Lower lobe of right lung (tissue), 2 donors: ENCODE measurements at places on chromosomes 4 and X. TPM values are rescaled to one million over a fixed set of nuclear protein-coding genes. Genes with fewer than 3 reads are reported as not detected.
A peak's percentile ranks its signal among the peaks of the same experiment; 100 is the strongest.

BEX1 gene
- 1.2 TPM for total RNA-seq

PCDH10 gene
- 0.71 TPM for total RNA-seq

NEXMIF gene
- 0.74 TPM for total RNA-seq

INTU gene
- 11.1 TPM for total RNA-seq

RTL5 gene
- 9.9 TPM for total RNA-seq

MAP9 gene
- total RNA-seq = 14.7 TPM

ADH1A gene
- 3.0 TPM for total RNA-seq

NWD2 gene
- total RNA-seq = not detected

SH2D1A gene
- total RNA-seq = 1.0 TPM

CT45A6 gene
- not detected for total RNA-seq

MAGEA9B gene
- not detected for total RNA-seq

ACOX3 gene
- 30.4 TPM for total RNA-seq

UFSP2 gene
- total RNA-seq = 30.0 TPM

MTNR1A gene
- not detected for total RNA-seq

MTTP gene
- total RNA-seq = 0.15 TPM

DNA sequence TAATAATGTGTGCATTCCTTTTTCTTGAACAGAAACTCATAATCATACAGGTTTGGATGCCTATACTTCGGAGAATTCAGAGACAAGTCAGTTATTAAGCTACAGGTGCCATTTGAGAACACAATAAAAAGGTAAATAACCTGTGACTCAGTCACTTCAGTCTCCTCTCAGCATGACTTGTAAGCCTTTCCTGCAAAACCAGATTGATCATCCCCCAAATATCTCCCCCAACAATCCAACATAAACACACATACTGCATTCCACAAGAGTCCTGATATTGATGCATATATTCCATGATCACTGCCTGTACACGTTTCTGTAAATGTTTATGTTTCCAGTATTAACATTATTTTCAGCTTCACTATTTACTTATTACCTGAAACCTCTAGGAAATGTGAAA lies 110.8 kb downstream of the PWWP3B start:
- DNase-seq = no peak

DNA sequence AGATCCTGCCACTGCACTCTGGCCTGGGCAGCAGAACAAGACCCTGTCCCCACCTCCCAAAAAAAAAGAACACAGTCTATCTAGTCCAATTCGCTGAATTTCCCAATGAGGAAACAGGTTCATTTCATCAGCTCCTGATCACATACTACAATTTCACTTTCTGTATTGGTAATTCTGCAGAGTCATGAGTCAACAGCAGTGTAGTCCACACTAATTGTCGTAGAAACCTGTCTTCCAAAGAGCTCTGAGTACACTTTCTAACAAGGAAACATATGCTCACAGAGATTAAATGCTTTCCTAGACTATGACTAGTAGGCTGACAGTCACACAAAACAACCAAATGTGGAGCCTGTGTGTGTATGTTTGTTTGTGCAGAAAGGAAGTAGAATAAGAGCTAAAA lies 91.9 kb downstream of the GPC4 start:
- no peak for DNase-seq

DNA sequence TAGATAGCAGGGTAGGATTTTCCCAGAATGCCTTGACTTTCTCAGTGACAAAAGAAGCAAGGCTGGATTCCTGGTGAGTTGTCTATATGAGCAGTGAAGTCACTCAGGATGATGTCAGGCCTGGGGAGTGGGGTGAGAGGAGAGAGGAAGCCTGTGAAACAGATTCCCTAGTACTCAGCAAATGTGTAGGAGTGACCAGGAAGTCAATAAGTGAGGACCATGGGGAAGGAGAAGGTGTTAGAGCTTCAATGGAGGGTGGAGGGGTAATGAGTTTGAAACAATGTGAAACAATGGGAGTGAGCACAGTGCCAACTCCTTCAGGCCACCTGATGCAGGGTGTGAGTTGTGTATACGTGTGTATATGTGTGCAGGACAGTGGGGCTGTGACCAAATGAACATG lies 2.4 kb upstream of the SLC9A6 start:
- DNase-seq = no peak

GRCh38 chr4:166301266-166301665 lies 428.2 kb downstream of the TLL1 start:
- DNase-seq = no peak

GRCh38 chr4:95204873-95205272 lies 343.9 kb downstream of the UNC5C start:
- DNase-seq = no peak

DNA sequence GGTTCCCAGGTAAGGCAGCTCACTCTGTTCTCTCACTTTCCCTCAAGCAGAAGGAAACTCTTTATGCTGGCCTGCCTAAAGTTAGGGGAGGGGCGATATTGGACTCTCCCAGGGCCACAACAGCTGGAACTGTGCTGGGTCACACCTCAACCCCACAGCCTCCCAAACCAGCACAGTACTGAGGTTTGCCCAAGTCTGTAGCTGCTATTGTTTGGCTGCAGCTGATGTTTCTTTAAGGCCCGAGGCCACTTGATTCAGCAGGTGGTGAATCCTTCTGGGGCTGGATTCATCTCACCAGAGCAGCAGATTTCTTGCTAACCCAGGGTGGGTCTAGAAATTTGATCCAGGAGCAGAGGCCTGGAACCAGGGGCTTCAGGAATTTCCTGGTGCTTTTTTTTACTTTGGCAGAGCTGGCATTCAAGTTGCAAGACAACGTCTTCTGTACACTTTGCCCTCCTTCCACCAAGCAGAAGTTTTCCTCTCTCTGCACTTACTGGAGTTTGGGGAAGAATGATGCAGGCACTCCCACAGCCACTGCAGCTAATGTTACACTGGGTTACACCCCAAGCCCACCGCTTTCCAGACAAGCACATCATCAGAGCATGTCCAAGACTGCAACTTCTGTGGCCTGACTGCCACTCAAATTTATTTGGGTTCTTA lies 544.7 kb upstream of the NDST4 start:
- DNase-seq = no peak

DNA sequence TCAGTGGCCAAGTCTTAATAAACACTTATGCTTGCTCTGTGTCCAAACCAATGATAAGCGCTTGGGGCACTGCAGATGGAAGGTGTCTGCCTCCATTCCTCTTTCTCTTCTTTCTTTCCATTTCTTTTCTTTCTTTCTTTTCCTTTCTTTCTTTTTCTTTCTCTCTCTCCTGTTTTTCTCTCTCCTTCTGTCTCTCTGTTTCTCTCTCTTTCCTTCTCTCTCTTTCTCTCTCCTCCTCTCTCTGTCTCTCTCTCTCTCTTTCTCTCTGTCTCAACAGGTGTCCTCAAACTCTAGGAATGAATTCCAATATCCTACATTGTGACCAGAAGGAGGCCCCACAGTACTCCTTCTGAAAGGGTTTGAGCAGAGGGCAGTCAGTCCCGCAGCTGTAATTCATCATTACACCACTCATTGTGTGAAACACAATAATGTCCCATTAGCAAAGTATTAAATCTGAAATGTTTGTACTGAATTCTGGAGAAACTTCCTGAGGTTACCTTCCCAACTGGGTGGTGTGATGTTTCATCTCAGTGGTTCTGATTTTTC lies 66.5 kb upstream of the PAGE1 start:
- no peak for DNase-seq

- no peak for DNase-seq
Observed at GRCh38 chrX:9659571-9660195, 106.0 kb downstream of the GPR143 start.

GRCh38 chrX:15854080-15854655 lies 445 bp downstream of the AP1S2 start:
- DNase-seq = peak; percentile 65

- no peak for DNase-seq
Observed at GRCh38 chr4:80615099-80615498, 279.6 kb downstream of the CFAP299 start.

- DNase-seq = no peak
Observed at GRCh38 chrX:41241962-41242361, 92.0 kb upstream of the DDX3X start.

DNA sequence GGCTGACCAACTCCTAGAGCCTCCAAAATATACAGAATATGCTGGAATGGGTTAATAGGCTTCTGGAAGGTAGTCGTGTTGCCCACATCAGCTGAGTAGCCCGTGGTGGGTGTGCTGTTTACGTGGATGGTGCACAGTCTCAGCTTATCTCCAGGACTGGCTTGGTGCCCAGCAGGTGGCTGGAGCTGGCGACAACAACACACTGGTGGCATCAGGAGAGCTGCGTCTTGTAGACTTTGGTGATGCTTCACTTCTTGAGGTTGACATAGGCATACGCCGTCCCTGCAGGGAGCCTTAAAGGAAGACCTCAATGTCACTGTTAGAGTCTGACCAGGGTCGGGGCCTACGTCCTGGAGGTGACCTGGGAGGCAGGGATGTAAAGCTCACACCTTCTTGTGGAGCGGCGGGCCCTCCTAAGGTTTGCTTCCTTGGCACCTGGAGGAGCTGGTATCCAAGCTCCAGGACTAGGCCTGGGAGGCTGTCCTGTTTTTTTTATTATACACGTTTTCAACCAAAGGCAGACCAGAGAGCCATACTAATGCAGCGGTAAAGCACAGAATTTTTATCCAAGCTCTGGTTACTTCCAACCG lies 26.5 kb upstream of the RBMX start:
- DNase-seq = no peak

DNA sequence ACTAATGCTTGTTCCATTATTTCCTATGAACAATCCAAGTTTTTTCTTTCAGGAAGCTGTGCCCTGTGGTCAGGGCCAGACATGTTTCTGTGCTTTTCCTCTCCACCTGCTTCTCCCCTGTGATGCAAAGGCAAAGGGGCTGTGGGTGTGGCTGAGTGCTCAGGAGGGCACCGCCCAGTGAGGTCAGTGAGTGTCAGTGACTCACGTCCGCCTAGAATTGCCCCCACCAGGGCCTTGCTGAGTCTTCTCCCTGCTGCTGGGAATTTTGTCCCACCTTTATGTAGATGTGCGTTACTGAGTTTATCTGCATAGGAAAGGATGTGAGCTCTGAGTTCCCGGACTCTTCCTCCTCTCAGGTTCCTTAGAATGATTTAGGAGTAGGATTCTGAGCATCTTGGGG lies 283.2 kb downstream of the DCHS2 start:
- no peak for DNase-seq

DNA sequence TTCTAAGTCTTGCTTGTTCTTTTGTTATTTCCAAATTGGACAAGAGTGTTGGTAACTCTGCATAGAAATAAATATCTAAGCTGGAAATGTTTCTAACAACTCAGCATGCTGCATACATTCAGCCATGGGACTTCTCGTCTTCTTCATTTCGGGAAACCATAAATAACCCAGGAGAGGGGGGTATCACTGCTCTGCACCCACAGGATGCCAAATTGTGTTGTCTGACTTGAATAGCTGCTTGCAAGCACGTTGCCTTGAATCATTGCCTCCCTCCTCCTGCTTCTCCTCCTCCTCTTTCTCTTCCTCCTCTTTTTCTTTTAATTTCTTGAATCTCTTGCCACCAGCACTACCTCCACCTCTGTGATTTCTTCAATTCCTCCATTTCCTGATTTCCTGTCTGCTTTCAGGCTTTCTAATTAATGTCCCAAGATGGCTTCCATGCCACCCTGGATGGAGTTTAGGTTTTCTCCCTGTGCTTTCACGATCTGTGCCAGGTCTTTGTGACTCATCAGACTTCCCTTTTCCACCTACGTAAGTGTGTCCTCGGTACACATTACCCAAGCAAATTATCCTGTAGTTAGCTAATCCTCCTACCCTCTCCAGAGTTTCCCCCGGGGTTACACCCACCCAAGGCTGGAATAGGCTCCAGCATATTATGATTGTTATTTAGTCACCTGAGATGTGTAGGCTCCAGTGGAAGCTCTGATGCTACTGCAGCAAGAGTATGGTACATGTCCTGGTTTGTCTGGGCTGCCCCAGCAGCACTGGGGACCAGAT lies 122.6 kb upstream of the VCX3B start:
- DNase-seq = no peak

DNA sequence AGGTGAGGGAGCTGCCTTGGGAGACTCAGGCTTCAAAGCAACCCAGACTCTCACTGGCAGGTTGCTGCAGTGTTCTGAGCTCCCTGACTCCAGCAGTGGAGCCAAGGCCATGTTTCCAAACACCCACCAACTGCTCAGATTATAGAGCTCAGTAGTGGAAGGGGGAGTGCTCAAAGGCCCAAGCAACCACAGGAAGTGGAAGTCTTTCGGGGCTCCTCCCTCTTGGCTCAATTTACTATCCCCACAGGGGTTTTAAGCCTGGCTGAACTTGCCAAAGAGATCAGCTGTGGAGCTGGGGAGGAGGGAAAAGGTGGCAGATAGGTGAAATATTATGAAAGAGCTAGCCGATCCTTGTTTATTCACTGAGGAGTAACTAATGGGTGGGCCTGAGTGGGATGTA lies 82.5 kb downstream of the HPRT1 start:
- no peak for DNase-seq

- DNase-seq = no peak
Observed at GRCh38 chrX:368811-369562, 17.7 kb downstream of the PPP2R3B start.

GRCh38 chr4:68724426-68724825 lies 54.0 kb upstream of the UGT2B15 start:
- no peak for DNase-seq

GRCh38 chr4:5069901-5070300 lies 18.6 kb downstream of the STK32B start:
- DNase-seq = no peak

DNA sequence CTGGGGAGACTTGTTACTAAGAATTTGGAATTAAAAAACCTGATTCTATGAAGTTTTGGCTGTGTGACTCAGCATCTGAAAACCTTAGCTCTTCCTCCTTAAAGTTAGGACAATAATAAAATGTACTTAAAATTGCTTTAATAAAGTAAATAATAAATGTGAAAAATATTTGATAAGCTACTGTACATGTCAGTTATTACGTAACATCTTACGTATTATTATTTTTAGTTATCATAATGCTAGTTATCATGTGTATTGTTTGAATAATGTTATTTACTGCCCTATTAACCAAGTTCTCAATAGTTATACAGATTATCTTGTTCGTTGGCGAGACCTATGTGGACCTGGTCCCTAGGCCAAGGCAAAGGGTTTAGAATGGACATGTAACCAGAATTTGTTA lies 449.2 kb upstream of the ADGRL3 start:
- DNase-seq = no peak

DNA sequence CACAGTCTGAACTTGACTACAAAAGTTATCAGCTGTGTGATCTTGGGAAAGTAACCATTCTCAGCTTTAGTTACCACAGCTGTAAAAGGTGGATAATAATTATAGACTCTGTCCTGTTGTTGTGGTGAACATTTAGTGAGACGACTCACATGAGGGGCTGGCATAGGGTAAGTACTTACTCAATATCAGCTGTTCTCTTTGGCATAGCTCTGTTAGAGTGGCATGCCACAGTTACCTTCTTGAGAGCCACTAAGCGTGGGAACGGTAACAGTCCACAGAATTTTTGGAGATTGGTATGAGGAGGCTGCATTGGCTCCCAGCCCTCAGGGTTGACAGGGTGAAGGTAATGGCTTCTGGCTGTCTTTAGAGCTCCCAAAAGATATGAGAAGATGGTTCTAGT lies 13.2 kb upstream of the HAND2 start:
- DNase-seq = no peak

DNA sequence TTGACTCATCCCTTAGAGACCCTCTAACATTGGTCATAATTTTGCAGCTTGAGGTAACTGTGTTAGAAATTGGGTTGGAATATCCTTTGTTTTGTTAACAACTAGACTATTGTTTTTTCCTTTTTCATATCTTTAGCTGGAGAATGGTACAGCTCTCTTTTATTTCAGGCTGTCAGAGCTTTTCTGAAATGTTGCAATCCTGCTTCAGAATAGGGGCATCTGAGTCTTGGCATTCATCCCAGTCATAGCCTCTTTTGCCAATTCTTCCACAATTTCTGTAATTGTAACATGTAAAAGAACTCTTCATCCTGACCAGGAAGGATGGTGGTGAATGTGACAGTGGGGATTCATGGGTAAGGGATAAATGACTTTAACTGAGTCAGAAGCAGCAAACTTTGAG lies 128.7 kb downstream of the FHIP1A start:
- no peak for DNase-seq
